ENCODE measurements at places on chromosomes 6 and 20. TPM values are rescaled to one million over a fixed set of nuclear protein-coding genes. Genes with fewer than 3 reads are reported as not detected.

DNA sequence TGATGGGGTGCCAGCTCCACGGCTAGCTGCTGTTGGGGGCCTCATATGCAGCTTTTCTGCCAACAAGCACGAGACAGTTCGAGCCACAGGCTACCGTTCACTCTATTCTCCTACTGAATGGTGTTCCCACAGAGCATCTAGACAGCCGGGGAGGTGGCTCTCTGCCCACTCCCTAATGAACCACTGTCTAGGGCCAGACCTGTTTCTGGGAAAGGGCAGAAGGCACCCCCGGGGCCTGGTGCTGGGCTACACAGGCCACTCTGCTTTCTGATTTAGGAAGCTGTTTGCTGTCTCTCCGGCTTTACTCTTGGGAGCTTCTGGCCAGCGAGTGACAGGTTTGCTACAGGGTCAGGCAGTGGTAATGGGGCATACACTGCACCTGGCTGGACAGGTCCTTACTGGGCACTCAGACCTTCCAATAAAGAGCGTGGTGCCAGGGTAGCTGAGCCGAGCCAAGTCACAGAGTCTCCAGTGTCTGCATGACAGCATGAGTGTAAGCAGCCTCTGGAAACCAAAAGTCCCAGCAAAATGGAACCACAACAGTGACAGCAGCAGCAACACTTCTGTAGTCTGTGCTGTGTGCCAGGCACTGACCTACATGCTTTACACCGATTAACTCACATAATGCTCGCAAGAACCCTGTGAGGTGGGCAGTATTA is 8.4 kb downstream of the CCDC167 start:
- DNase-seq = no peak

DNA sequence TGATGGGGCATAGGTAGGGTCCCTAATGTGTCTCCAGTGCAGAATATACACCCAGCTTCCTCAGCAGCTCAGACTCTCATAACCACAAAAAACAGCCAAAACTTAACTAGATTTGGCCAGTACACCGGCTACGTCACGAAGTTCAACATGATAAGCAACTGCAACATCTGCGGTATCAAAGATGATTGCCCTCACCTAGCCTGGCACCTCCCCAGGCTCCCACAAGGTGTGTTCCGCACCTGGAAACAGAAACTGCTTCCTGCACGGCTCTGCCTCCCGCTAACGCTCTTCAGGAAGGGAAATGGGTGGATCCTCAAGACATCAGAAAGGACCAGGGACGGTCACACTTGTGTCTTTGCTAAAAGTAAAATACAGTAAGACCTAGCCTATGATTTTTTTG is 9.5 kb downstream of the TXNDC5 start:
- DNase-seq = no peak

- no peak for DNase-seq
Measured at GRCh38 chr20:33501000-33501399, 11.1 kb downstream of the CBFA2T2 start.

GRCh38 chr20:23419995-23420901 is 1.0 kb downstream of the NAPB start:
- DNase-seq = no peak

GRCh38 chr20:16488086-16488485 is 85.2 kb downstream of the KIF16B start:
- DNase-seq = no peak

GRCh38 chr20:62887152-62887859 is 25.7 kb upstream of the TCFL5 start:
- DNase-seq = no peak

GRCh38 chr6:105184921-105185320 is 5.1 kb upstream of the POPDC3 start:
- DNase-seq = no peak

GRCh38 chr6:30122515-30122914 is 9.6 kb upstream of the TRIM31 start:
- DNase-seq = no peak

DNA sequence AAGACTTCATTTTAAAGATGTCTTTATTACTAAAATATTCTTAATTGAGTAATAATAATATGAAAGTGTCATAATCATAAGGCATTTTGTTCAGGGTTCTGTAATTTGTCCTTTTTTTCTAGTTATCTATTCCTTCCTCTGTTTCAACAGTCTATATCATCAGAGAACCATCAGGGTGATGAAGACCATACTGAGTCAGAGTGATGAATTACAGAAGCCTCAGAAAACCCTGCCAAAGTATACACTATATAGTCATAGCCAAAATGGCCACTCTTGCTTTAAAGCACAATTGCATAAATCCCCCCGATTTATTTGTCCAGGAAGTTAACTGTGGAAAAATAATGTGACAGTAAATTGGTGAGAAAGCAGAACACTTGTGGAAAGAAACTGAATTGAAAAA is 735.0 kb downstream of the EPHA7 start:
- no peak for DNase-seq

- DNase-seq = no peak
Measured at GRCh38 chr6:21556968-21557721, 36.4 kb upstream of the SOX4 start.

DNA sequence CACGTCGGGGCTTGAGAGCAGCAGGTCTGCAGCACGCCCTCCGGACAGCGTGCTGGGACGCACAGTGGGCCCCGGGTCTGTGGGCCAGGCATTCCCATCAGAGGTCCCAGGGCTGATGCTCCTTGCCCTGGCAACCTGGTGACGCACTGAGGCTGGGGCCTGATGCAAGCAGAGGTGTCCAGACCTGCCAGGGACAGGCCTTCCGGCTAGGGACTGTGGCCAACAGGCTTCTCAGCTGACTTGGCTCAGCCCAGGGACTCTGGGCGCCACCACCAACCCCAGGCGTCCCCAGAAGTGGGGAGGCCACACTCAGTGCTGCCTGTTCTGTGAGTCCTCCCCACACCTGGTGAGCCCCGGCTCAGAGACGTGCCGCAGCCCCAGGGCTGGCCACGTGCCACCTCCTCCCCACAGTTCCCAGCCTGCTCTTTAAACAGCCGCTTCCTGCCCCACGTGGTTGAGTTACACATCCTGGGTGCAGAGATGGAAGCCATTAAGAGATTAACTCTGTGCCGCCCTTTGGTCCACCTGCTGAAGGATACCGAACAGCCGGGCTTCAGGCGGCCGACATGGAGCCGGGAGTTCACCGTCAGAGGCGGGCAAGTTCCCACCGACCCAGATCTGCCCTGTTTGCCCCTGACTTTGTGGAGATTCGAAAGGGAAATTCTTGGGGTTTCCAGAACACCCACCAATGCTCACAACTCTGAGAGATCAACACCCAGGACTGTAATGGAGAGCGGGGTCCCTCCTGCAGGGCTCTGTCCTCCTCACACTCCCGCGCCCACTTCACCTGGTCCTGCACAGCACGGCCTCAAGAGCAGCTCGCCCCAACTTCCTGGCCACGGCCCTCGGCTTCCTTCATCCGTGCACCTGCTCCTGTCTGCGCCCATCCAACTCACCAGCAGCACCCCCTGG is 37.6 kb upstream of the ZBP1 start:
- DNase-seq = peak; percentile 59

DNA sequence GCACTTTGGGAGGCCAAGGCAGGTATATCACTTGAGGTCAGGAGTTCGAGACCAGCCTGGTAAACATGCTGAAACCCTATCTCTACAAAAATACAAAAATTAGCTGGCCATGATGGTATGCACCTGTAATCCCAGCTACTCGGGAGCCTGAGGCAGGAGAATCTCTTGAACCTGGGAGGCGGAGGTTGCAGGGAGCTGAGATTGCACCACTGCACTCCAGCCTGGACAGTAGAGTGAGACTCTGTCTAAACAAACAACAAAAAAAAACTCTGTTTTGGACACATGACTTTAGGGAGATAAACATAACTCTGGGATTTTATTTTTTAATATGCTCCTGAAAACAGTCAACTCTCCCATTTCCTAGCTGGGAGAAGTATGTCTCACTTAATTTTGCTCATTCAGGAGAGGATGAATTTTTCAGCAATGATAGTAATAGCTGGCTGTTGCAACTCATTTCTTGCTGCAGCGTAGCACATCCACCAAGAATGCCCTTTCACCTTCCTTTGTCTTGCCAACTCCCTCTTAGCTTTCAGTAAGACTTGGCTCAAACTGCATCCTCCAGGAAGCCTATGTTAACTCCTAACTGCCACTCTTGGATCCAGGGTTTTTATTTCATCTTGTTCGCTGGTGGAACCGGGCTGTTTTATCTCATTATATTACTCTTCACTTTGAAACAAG is 24.3 kb downstream of the TOP1 start:
- DNase-seq = no peak

- no peak for DNase-seq
Measured at GRCh38 chr6:67863346-67863745, 771.7 kb upstream of the ADGRB3 start.

DNA sequence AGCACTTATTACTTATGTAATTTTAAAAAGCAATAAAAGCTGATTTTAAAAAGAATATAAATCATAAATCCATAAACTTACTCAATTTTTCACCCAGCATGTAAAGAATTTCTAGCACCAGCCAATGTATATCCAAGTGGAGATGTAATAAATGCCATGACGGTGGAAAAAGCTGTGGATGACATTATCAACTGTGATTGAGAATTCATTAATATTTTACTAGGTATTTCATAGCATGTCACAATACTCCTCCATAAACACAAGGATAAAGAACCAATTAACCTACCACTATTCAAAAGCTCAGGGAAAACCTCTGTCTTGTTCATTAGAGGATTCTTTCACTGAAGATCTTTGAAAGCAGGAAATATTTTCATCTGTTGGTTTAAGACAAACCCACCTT is 13.2 kb downstream of the MMS22L start:
- DNase-seq = no peak

DNA sequence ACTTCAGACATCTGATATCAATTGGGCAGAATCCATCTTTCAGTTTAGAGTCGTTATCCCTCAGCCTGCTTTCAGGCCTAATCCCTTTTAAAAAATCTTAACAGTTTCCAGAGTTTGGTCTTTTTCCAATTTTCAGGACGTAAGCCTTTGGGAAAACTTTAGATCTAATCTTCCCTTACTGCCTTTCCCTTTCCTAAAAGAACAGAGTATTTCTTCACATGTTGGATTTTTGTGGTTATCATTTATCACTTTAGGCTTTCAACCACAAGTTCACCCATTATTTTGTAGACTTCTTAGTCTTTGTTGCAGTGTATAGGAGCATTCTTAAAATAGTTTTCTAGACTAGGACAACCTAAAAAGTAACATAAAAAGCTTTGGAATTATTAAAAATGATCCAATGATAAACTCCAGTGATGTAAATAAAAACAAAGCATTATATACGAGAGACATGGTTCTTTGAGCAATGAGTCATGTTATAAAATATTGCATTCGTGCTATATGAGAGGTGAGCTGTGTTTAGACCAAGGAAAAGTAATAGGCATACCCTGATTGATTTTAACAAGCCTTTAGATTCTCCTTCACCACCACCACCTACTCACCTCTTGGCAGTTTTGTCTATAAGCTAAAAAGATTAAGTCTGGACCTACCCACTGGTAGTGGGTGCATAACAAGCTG is 90.4 kb upstream of the MCHR2 start:
- DNase-seq = no peak

GRCh38 chr20:60206259-60206658 is 248.0 kb downstream of the CDH26 start:
- no peak for DNase-seq

DNA sequence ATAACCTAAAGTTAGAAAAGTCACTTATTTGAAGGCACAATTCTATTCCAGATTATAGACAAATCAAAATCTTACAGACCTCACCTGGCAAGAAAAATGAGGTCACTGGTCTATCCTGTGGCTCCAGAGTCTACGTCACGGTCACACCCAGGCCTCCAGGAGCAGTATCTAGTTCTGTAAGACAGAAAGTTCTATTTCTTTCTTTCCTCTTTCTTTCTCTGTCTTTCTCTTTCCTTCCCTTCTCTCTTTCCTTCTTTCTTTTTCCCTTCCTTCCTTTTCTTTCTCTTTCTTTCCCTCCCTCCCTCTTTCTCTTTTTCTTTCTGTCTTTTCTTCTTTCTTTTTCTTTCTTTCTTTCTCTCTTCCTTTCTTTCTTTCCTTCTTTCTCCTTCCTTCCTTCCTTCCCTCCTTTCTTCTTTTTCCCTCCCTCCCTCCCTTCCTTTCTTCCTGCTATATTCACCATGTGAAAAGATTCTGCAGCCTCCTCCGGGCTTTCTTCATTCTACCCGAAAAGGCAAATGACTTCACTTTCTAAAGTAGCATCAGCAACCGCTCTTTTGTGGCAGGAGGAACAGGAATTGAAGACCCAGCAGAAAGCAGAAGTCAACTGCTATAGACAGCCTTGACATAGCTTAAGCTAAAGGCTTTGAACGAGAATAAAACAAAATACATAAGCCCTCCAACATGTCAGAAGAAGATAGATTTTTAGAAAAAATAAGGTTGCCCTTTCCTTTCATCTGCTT is 83.9 kb upstream of the SIRPG start:
- DNase-seq = no peak

DNA sequence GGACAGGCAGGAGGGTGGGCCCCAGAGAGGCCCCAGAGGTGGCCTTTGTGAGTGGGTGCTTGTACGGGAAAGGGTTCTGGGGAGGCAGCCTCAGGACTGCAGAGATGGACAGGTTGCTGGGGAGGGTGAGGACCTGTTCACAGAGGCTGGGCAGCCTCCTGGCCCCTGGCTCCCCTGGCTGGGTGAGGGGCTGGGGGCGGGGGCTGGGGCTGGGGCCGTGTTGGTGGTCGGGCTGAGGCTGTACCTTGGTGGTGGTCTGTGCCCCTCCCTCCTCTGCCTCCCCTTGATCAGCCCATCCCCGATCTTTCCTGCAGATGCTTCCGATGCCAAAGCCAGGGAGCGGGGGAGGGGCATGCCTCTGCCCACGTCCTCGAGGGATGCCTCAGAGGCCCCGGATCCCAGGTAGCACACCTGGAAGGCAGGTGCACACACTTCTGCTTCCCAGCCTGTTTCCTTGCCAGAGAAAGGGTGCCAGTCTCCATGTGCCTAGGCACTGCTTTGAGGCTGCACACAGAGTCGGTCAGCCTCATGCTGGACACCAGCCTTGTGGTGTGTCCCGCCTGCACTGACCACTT is 4.8 kb downstream of the TCEA2 start:
- DNase-seq = no peak

DNA sequence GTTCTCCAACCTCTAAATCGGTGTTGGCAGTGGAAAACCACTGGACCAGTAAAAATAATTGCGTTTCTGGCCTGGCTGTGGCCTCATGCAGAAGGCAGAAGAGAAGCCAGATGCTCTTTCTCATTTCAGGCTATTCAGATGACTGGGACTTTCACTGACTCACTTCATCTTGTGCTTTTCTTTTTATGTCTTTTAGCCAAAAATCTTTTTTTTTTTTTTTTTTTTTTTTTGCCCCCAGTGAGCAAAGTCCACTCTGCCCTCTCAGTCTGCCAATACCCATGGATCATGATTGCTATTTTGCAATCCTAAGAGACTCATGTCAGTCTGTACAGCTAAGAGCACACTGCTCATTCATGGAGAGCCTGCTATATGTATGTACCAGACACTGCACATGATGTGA is 962.5 kb downstream of the KIF16B start:
- no peak for DNase-seq

TBPL1 gene
- 35.5 TPM for total RNA-seq

PRSS35 gene
- total RNA-seq = 6.5 TPM

AHCY gene
- 242 TPM for total RNA-seq

SEMG1 gene
- not detected for total RNA-seq

NRN1 gene
- 6.3 TPM for total RNA-seq

DTNBP1 gene
- total RNA-seq = 9.4 TPM

GINS1 gene
- total RNA-seq = 13.7 TPM

OVOL2 gene
- total RNA-seq = 17.5 TPM

NELFCD gene
- total RNA-seq = 110 TPM

CLDN20 gene
- not detected for total RNA-seq

TFAP2A gene
- 143 TPM for total RNA-seq
